GM13977 (cell line): ENCODE measurements at places on chromosomes 12 and 14.

GRCh38 chr12:70826156-70826555 lies 94.4 kb downstream of the PTPRR start:
- no peak for DNase-seq

DNA sequence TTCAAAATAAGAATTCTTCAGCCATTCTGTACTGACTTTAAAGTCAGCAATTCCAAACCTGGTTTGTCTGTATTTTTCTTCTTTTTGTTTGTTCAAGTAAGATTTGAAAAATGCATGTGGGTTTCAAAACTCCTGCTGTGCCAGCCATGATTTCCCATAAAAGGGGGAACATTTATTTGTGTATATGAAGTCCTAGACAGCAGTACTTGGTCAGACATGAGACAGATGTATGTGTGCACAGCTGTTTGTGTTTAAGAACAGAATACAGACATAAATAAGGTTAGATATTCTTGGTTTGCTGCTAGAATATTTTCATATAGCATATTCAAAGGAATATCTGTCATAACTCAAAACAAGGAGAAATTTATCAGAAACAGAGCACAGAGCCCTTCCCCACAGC lies 236.0 kb downstream of the ADAMTS20 start:
- no peak for DNase-seq

- DNase-seq = no peak
Measured at GRCh38 chr12:104351057-104351983, 47.8 kb downstream of the EID3 start.

DNA sequence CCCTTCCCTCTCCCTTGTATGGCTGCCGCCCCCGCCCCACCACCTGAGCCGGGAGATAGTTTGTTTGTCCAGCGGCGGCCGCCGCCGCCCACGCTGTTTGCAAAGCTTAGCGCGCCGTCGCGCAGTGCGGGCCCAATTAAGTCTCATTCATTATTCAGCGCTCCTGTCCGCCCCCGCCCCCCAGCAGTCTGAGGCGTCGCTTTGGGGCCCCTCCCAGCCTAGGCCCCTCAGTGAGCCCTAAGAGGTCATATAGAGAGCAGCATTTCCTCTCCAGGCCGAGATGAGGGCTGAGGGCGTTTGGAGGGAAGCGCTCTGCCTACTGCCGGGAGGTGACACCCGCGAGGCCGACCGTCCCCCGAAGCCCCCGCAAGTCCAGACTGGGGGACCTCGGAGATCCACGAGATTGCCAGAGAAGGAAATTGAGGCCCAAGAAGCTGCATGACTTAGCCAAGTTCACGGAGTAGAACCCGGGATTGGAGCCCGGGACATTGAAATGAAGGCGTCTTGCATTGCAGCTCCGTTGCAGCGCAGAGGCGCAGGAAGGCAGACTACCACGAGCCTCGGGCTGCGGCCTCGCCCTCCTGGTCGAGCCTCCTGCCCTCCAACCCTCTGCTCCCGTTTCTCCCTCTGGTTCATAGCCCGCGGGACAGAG lies at the start of gene DNAJC22:
DNAJC22 (plus strand) TSS at position 230 of the 652 bp plus-strand sequence. CDS start 1,985 bp downstream, outside the sequence.
- DNase-seq = peak; percentile 74

- DNase-seq = no peak
Measured at GRCh38 chr14:101505236-101505970, 55.9 kb upstream of the DIO3 start.

GRCh38 chr12:106058256-106059182 lies 80.2 kb downstream of the NUAK1 start:
- no peak for DNase-seq

DNA sequence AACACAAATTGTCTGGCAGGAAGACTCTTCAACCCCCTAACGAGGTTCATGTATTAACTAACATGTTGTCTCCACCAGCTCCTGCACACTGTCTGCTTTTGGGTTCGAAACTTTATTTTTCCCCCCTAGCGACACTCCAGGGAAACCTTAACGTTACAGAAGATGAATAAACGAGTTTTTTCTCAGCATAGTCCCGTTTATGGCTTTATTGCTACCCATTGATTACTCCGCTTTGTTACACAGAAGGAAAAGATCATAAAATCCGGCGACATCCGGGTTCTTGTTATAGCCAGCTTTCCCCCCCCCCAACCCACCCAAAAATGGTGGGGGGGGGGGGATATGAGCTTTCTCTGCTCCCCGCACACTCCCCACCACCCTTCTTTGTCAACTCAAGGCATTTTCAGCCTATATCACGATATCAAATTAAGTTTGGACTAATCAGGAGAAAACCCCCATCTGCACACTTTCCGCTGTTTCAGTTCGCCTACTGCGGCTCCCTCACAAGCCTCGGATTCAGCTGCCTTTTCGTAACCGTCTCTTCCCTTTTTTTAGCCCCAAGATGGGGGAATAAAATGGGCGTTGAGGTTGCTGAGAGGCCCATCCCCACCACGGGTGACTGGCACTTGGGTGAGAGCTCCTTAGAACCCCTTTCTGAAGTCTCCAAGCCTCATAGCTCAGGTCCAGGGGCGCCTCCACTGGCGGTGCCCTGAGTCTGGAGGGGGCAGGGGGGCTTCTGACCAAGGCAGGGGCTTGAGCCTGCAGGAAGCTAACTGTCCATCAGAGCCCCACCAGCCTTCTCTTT lies 1.4 kb upstream of the HOXC6 start:
- DNase-seq = no peak

GRCh38 chr12:52235001-52235764 lies 2.1 kb downstream of the KRT7 start:
- DNase-seq = peak; percentile 24

DNA sequence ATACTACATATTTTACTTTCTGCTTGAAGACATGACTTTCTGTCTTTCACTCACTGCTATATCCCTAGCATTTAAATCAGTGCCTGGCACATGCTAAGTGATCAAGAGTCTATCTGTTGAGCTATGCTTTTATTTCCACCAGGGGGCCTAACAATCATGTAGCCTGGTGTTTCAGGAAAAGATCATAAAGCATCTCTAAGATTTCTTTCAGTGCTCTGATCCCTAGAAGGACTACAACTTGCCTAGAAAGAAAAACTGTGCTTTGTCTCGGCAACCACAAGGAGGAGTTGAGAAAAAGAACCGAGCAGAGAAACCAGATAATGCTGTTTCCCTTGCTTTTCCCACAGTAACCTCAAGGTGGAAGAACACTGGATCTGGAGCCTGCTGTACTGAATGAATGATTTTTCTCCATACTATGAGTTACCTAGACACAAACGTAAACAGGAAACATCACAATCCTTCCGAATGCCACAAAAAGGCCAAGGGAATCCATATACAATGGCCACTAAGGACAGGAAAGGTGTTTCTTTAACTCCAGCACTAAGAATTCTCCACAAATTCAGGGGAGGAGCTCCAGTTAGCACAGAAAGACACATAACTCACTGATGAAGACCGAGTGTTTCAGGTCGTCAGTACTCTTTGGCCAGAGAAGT lies 1.2 kb downstream of the CRY1 start:
- peak; percentile 28 for DNase-seq

GRCh38 chr12:88437226-88437625 lies 143.0 kb downstream of the KITLG start:
- DNase-seq = no peak

DNA sequence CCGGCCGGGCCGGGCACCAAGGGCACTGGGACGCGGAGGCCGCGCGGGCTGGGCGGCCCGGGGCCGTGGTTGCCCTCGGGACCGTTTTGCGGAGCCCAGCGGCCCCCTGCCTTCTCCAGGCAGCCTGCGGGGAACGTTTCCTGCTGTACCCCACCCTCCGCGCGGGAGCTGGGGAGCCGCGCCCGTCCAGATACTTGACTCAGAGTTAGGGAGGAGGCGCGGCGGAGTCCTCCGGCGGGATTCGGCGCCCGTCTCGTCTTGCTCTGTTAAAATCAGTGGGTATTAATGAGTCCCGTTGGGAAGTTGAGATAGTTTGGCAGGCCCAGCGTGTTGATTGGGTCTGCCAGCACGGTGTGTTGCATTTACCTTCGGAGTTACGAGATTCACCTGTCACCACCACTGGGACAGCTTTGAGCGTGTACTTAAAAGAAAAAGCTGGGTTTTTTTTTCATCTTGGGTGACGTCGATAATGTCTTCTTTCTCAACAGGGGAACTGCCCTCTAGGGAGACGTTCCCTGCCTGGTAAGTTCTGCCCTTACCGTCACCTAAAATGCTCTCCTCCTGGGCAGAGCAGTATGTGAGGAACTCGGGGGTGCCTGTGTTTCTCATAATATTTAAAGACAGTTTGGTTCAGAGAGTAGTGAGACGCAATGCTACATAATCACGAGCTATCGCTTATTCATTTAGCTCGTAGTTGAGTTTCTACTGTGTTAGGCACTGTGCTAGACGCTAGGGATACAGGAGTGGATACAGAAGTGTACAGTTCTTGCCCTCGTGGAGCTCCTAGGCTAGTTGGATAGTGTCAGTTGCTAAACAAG lies 596 bp downstream of the DLST start:
- DNase-seq = peak; percentile 45

- no peak for DNase-seq
Measured at GRCh38 chr12:8985213-8985754, 4.1 kb upstream of the KLRG1 start.

GRCh38 chr14:87667659-87668058 lies 325.3 kb downstream of the GALC start:
- no peak for DNase-seq

GRCh38 chr12:92675092-92675865 lies 27.5 kb upstream of the PLEKHG7 start:
- DNase-seq = no peak

GRCh38 chr12:103773109-103773910 lies 67.7 kb downstream of the NT5DC3 start:
- no peak for DNase-seq

- DNase-seq = no peak
Measured at GRCh38 chr14:76975812-76976211, 52.7 kb downstream of the IRF2BPL start.

DNA sequence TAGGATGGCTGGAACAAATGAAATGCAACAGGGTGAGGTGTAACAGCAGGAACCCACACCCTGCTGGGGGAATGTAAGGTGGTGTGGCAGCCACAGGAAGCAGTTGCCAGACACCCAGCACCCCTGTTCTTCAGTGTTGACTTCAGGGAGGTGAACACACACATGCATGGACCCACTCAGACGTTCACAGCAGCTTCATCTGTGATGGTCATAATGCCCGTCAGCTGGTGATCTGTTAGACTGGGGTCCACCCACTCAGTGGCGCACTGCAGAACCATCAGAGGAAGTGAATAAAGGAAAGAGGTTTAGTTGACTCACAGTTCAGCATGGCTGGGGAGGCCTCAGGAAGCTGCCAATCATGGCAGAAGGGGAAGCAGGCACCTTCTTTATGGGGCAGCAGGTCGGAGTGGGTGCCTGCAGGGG lies 22.7 kb upstream of the TEX22 start:
- DNase-seq = no peak

DNA sequence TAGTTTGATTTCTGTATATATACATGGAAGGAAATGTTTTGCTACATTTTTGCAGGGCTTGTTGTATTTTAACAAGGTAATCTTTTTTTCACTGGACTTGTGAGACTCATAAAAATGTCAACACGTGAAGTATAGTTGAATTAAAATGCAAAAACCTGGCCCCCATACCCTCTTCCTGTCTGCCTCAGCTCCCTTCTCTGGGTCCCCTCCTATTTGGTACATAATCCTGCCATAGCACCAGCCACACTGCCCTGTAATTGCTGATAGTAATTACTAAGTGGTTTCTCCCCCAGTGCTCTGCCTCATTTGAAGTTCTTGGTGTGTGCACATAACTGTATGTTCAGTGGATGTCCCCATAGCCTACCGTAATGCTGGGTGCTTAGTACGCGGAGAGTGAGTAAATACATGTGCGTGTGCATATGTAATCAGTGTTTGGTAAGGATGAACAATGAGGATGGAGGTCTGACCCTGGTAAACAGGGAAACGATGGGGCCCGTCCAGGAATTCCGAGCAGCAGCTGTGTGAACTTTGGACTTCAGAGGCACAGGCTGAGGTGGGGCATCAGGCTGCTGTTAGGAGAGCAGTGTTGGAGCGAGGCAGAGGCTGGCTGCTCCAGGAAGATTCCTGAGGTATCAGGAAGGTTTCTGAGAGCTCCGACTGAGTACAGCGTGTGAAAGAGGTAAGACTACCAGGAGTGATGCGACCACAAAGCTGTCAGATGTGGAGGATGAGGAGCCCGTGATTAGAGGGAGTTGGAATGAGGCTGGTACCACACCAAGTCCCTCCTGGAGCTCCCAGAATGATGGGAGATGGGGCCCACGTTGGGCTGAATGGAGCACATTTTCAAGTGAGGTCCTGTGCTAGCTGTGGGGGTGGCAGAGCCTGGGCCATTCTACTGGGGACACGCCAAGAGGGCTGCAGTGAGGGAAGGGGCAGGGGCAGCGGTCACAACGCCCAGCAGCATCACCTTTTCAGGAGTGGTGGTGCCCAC lies 106.8 kb downstream of the PELI2 start:
- no peak for DNase-seq

DNA sequence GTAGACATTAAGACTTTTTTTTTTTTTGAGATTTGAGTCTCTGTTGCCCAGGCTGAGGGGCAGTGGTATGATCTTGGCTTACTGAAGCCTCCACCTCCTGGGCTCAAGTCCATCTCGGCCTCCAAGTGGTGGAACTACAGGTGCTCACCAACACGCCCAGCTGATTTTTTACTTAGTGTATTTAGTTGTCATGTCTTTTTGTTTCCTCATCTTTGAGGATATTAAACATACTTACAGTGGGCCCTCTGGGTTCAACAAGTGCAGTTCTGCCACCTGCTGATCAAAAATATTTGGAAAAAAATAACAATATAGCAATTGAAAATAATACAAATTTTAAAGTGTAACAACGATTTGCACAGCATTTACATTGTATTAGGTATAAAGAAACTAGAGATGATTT lies 4.4 kb upstream of the B4GALNT1 start:
- no peak for DNase-seq

DNA sequence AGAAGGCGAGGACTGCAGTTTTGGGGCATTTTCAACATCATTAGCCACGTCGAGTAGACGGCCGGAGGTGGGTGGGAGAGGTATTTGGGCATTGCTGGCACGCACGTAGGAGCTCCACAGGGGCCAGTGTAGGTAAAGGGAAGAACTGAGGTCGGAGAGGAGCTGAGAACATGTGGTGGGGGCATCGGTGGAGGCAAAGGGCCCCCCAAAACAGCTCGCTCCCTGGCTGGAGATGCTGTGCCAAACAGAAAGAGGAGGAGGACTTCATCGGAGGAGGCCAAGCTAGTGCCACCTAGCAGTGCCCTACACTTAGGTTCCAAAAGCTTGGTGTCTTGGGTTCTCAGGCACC lies 52.0 kb upstream of the PPP2R5C start:
- DNase-seq = no peak

DNA sequence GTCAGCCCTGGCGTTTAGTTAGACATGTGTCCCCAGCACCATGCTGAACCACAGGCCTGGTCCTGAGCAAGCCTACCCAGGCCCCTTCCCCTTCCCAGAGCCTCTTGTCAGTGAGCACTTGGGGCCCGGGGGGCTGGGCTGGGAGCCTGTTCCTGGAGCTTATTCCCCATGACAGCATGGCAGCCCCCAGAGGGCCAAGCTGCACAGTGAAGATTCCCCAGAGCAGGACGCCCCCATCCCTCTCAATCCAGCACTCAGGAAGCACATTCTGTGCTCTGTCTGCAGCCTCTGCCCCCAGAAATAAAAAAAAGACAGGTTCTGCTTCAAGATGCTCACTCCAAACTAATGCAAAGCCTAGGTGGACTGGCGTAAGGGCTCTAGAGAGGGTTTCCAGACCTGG lies 117.3 kb downstream of the LGMN start:
- no peak for DNase-seq
